NCI-H146 (cell line): ENCODE measurements at places on chromosomes 3 and 15.

GRCh38 chr3:49649576-49649975, 24.6 kb upstream of the APEH start:
- DNase-seq = no peak

DNA sequence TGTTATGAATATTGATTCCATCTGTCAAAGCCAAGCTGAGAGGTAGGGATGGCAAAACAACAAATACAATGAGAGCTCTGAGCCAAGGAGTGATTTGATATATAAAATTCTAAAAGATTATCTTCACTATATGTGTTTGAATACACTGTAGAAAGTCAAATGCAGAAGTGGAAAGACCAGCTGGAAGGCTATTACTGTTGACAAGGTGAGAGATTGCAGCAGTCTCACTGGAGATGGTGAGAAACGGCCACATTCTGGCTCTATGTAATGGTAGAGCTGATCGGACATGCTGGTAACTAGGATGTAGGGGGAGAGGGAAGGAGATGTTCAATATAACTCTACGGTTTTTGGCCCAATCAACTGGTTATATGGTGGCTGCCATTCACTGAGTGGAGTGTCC, 434.2 kb upstream of the SUCLG2 start:
- no peak for DNase-seq

DNA sequence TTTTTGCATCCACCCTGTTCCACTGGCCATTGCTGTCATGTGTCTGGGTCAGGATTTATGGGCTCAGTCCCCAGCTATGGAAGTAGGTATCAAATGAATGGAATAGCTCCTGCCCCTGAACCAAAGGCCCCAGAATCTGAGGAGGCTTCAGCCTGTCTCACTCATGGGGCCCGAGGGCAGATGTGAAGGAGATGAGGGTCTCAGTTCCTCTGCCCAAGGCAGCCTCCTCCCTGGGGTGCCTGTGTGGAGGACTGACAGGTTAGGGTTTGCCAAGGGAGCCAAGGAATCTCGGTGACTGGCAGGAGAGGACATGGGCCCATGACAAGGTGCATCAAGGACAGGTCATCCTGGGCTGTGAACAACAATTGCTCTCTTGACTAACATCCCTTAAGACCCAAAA, 70.4 kb downstream of the CPN2 start:
- no peak for DNase-seq

GRCh38 chr3:48738144-48738536, 21.1 kb upstream of the IP6K2 start:
- DNase-seq = no peak

DNA sequence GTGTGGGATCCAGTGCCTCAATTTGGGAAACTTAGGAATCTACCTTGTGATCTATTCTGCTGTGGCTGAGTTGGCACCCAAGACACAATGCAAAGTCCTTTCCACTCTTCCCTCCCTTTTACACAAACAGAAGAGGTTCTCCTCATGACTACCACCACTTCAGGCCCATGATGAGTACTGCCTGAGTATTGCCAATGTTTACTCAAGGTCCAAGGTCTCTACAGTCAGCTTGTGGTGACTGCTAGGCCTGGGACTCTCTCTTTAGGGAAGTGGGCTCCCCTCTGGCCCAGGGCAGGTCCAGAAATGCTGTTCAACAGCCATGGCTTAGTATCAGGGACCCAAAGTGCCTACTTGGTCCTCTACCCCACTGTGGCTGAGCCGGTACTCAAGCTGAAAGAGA, 56.8 kb upstream of the PEX5L start:
- DNase-seq = no peak

DNA sequence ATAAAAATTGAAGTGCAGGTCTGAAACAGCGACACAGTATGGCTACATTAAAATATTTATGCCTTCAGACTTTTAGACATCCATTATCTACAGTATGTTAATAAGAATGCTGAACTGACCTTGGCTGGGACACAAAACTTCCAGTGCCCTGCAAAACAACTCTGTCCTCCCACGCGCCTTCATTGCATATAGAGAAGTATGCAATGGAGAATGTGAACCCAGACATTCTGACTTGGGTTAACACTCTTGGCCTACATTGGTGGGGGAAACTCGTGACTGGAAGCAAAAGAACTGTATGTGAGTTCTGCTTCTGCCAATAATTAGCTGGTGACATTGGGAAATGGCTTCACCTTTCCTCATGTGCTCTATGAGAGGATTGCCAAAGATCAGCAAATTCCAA, 110.5 kb upstream of the SLC24A5 start:
- DNase-seq = no peak

- DNase-seq = peak; percentile 56
Measured at GRCh38 chr3:86563400-86563970, 427.5 kb downstream of the VGLL3 start.

DNA sequence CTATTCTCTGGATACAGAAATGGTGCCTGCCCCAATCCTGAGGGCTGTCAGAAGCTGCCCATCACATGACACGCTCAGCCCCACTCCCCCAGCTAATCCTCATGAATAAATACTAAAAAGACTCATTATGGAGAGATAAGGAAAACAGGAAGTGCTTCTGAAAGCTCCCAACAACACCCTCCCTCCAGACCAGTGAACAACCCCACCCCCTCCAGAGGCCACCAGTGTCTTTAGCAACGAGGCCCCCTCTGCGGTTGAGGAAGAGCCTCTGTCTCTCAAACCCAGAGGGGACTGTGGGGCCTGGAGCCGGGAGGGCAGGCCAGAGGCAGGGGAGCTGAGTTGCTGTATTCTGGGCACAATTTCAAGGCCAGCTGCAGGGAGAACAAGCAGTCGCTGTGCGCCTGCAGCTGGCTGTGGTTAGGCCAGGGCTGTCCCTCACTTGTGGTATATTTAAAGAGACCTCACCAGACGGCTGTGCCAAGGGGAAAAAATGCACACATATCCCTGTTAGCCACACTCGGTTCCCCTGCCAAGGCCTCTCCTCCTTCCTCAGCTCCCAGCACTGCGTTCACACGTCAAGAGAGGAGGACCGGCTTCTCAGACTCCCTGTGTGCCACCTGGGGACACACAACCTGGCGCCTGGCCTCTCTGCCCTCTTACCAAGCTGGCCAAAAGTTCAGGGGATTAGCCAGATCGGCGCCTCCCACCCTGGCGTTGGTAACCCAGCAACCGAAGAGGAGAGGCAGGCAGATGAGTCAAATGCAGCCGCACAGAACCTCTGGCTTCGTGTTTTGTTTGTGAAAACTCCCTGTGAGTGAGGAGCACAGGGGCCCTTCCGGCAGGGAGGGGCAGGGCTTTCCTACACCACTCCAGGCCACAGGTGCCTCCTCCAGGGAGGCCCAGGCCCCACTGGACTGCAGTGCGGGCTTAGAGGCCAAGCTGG, 101.2 kb upstream of the ETV5 start:
- DNase-seq = no peak

DNA sequence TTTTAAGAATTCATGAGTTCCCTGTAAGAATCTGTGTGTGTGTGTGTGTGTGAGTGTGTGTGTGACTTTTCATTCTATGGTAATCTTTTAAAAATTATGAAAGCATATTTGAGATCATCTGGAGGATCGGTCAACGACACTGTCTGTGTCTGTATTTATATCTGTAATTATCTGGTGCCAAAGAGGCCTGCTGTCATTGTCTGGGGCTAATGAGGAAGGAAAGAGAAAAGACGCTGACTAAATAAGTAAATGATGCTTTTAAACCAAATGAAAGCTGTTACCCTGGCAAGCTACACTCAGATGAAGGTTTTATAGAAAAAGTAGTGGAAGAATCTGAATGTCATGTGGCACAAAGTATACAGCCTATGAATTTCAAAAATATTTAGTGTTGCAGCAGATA, 439.8 kb downstream of the RBMS3 start:
- DNase-seq = no peak

- DNase-seq = no peak
Measured at GRCh38 chr3:42708611-42709151, 6.1 kb upstream of the HHATL start.

- DNase-seq = no peak
Measured at GRCh38 chr3:69594286-69594685, 145.0 kb upstream of the MITF start.

DNA sequence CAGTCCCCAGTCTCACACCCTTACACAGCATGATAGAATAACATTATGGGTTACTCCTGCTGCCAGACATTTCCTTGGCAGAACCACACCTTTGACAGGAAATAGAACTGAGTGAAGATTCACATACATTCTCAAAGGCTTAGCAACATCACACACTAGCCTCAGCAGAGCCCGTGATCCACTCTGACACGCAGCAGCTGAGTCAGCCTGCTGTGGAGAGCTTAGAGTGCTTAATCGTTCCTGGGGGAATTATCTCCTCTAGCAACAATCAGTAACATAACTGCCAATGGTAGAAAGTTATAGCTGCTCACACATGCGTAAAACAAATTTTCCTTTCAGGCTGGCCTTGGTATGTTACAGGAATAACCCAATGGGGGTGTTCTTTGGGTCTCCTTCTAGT, 382.1 kb downstream of the GAP43 start:
- no peak for DNase-seq

DNA sequence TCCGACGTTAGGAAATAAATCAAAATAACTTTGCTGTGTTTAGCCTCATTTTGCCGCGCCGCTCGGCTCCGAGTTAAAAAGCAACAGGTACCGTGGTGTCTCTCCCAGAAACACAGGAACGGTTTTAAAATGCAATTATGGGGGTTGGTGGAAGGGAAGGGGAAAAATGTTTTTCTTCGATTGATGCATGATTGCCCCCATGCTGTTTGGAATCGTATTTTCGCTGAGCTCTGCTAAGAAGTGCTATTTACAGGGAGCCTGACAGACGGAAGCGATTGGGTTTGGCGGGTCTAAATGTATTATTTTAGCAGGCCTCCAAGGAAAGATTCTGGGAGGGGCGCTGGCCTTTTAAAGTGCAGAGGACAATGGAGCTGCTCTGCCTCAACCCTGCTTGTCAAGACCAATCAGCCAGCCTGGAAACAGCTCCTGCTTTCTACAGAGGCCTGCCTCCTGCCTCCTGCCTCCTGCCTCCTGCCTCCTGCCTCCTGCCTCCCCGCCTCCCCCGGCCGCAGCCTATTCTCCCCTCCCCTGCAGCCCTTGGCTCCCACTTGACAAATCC, 156.7 kb upstream of the TLE3 start:
- DNase-seq = no peak

- DNase-seq = peak; percentile 17
Measured at GRCh38 chr3:60948488-60948887, 302.8 kb downstream of the FHIT start.

DNA sequence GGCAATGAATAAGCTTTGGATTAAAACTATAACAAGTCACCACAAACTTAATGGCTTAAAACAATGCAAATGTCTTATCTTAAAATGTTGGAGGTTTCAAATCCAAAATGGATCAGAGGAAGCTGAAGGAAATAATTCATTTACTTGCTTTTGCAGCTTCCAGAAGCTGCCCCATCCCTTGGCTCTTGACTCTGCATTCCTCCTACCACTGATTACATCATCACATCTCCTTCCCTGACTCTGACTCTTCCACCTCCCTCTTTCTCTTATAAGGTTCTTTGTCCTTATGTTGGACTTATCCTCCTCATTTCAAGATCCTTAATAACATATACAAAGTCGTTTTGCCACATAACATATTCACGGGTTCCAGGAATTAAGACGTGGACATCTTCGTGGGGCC, 982.8 kb upstream of the ROBO1 start:
- DNase-seq = no peak

- DNase-seq = peak; percentile 22
Measured at GRCh38 chr3:65497846-65498245, 540.9 kb downstream of the MAGI1 start.

DNA sequence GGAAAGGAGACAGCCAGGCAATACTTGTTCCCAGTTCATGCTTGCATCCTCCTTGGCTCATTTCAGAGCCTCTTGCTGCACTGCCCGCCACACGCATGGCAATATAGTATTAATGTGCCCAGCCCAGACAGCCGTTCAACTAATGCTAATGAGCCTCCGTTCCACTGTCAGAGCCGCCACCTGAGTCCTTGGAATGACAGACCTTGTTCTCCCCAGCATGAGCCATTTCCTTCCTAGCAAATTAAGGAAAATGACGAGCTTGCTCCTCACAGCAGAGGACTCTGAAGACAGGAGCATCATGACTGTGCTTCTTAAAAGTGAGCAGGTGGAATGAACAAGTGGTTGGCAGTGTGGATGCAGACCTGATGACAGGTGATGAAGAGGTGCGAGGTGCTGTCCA, 10.8 kb upstream of the LRRC15 start:
- DNase-seq = peak; percentile 49

DNA sequence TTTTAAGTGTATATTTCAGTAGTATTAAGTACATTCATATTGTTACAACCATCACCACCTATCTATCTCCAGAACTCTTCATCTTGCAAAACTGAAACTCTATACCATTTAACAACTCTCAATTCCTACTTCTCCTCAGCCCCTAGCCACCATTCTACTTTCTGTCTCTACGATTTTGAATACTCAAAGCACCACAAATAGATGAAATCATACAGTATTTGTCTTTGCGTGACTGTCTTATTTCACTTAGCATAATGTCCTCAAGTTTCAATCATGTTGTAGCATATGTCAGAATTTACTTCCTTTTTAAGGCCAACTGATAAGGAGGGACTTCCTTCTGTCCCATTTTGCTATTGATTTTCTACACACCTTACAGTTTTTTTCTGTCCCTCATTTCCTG, 593.3 kb downstream of the FHIT start:
- no peak for DNase-seq

DNA sequence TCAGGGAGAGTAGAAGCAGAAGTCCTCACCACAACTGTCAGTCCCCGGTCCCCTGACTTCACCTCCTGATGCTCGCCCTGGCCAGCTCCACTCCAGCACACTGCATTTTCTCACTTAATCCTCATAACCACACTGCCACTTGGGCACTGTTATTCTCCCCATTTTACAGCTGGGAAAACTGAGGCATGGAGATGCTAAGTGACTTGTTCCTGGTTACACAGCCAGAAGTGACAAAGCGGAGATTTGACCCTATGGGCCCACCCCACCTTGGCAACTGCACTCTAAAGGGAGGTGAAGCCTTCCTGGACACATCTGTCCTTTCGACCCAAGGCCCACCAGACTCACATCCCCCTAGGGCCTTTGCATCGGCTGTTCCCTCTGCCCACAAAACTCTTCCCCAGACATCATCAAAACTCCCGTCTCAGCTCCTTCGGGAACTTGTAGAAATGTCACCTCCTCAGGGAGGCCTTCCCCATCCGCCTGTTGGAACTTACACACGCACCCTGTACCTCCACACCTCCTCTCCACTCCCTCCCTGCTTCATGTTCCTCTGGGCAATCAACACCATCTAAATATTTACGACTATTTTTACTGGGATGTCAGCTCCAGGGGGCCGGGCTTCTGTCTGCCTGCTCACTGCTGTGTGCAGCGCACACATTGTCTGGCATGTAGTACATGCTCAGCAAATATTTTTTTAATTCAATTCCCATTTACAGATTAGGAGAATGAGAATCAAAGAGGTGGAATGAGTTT, 3.1 kb downstream of the GRIP2 start:
- no peak for DNase-seq

DNA sequence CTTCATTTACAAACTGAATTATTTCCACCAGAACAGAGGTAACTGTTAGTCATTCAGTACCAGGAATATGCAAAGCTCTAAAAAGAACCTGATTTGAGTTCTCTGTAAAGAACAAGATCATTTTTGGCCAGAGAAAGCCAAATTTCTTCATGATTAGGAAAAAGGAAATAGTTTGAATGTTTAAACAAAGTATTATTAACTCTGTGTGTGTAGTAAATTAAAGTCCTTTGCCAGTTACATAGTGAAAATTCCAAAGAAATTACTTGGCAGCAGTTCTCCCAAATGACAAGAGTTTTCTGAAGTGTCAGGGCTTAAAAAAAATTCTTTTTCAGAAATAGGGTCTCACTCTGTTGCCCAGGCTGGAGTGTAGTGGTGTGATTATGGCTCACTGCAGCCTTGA, 24.5 kb downstream of the QTRT2 start:
- no peak for DNase-seq

- no peak for DNase-seq
Measured at GRCh38 chr15:82106679-82107078, 60.9 kb upstream of the MEX3B start.
